Iris pigment epithelial cell (primary cell): ENCODE measurements at places on chromosomes 5 and 9.
A peak's percentile ranks its signal among the peaks of the same experiment; 100 is the strongest.

- DNase-seq: no peak
Observed at GRCh38 chr5:61186634-61187033, 24.4 kb upstream of the SMIM15 start.

DNA sequence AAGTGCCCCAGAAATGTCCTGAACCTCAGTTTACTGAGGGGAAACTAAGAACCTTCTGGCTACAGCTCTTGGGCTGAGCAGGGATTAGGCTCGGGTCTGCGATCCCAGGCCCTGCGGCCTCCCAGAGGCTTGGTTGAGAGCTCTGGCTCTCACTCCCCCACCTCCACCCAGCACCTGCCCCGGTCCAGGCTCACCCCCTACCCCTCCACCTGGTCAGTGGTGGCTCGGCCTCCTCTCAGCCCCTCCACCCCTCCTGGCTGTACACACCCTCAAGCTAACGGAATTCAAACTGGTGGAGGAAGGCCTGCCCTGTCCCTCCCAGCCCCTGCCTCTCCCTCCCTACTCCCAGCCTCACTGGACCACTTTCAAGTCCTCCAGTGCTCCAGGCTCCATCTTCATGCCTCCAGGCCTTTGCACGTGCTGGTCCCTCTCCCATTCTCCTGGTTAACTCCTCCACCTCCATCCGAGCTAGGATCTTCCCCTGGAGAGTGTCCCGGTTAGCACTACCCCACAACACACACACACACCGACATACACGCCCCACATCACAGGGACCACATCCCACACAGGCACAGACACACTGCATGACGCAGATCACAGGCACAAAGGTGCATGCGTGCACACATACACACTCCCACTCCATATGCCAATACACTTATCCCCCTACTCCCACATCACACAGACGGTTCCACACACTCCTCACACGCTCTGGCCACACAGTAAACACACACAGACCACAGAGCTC is 130.9 kb downstream of the C9orf50 start:
- no peak for DNase-seq

DNA sequence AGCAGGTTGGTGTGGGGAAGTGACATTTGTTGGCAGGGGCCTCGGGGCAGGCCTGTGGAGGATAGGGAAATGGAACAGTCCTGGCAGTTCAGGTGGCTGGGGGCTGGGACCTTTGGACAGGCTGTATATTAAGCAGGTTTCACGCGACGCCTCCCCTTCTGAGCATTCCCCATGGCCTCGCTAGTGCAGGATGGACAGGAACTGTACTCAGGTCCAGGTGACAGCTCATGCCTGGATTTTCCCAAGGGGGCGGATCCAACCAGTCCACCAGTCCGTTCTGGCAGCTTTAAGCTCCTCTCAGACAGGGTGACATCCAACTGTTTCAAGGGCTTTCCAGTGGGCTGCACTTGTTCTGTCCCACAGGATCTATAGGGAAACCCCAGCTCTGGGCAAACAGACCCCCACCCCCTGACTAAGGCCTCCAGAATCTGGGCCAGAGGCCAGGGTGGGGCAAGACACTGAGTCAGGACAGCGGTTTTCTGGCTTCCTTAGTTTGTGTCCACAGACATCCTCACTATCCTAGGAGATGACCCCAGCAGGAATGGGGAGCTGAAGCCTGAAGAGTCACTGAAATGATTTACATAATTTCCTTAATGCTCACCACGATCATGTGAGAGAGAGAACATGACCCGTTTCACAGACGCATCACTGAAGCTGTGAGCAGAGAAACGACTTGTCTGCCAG is 20.9 kb downstream of the CSF2 start:
- peak; percentile 95 for DNase-seq

GRCh38 chr5:32522429-32523143 is 62.8 kb upstream of the SUB1 start:
- peak; percentile 92 for DNase-seq

GRCh38 chr5:89280103-89281037 is 397.4 kb upstream of the MEF2C start:
- DNase-seq: no peak

DNA sequence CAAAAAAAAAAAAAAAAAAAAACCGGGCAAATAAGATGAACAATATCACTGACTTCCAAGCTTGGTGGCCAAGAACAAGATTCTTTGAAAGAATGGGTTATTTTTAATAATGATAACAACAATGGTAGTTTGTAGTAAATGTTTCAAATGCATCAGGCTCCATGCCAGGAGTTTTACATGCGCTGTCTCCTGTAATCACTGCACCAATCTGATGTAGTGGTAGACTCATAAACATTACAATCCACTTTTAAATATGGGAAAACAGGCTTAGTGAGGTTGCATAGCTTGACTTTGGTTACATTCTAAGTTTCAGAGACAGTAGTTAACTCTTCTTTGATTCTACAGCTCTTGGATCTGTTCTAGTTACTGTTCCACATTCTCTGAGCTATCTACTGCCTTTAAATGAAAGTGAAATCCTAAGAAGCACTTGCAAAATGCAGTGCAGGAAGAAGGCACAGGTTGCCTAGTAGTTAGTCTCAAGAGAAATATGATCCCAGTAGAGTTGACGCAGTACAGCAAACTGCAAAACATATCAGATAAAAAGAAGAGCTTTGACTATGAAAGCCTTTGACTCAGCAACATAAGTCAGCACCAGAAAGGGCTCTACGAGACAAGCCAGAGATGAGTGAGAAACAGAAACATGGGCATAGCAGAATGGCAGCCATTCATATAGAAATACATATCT is 62.1 kb downstream of the PDE4D start:
- peak; percentile 94 for DNase-seq

GRCh38 chr5:73652391-73652790 is 26.4 kb downstream of the ARHGEF28 start:
- DNase-seq: no peak

- peak; percentile 97 for DNase-seq
Observed at GRCh38 chr5:93503598-93504067, 77.4 kb downstream of the NR2F1-AS1 start.

GRCh38 chr5:20088361-20088760 is 100.4 kb upstream of the CDH18 start:
- no peak for DNase-seq

DNA sequence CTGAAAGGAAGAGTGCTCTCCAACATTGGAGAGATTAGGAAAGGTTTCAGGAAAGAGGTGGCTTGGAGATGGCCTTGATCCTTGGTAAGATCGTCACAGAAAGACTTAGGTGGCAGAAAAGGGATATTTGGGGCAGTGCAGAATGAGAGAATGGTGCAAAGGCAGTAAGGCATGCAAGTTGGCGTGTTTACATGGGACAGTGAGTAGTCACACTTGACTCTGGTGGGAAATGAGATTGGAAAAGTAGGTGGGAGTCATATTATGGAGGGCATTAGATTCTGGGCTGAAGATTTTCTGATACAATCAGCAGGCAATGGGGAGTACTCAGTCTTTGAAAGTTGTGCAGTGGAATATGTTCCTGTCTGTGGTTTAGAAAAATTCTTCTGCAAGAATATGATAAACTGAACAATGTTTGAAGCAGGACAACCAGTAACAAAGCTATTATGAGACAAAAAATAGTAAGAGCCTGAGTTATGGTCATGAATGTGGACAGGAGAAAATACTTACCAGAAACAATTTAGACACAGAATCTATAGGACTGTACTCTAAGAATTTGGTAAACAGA is 76.2 kb upstream of the ANKRD55 start:
- DNase-seq: peak; percentile 40

GRCh38 chr5:1010181-1010510 is 1.5 kb downstream of the NKD2 start:
- no peak for DNase-seq

DNA sequence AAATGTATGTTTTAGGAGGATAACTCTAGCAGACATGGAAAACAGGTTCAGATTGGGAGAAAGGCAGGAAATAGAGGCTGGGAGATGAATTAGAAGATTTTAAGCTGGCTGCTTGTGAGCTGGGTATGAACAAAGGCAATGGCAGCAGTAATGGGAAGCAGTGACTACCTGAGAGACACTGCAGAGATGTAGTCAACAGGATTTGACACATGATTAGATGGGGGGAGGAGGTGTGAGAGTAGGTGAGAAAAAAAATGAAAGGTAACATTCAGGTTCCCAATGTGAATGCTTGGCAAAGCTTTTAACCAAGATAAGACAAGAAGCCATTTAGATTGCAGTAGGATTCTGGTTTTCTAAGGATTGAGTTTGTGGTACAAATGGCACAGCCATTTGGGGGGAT is 22.8 kb upstream of the IFNE start:
- no peak for DNase-seq

DNA sequence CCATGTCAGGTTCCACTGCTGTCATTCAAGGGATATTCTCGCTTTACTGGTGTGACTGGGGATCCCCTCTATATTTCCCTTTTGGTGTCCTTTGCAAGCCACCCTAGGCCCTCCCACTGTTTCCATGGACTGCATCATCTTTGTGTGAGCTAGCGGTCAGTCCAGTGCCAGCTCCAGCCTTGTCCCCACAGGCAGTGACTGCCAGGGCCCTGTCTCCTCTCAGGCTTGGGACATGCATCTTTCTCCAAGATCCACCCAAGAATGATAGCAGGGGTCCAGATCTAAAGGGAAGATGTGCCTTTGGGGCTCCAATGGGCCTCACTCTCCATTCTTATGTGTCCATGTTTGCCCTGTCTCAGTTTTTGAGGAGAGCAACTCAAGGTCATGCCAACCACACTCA is 37.8 kb upstream of the NXNL2 start:
- DNase-seq: no peak

DNA sequence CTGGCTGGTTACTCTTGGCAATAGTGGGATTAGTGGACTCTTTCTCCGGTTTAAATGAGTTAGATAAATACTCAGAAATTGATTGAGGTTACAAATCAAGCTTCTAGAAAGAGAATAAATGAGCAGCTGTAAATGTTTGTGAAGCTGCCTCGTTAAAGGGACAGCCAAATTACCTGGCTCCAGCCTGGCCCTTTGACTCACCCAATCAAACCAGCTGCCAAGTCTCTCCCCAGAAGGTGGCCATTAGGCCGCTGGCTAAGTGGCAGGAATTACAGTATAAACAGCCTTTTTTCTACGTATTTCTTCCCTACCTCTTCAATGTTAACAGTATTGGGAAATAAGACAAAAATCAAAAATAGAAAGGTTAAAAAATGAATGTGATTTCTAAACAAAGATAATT is 46.0 kb upstream of the SRFBP1 start:
- DNase-seq: no peak

DNA sequence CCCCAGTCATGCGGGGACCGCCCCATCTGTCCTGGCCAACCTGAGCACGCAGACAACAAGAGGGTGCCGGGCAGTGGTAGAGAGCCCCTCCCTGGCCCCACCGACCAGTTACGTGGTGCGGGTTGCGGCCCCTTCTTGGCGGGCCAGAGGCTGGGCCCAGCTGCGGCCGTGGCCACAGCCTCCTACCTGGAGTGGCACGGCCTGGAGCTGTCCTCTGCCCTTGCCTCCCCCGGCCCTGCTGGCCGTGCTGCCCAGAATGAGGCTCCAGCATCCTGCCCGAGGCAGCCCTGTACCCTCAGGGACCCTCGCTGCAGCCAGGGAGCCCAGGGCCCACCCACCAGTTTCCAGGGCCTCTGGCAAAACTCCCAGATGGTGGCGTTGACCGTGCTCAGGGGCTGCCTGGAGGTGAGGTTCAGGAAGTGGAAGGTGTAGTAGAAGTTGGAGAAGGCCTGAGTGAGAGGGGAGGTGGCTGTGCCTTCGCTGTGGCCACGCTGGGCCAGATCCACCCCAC is 5.7 kb downstream of the ENTPD8 start:
- no peak for DNase-seq

GRCh38 chr9:96217294-96217707 is 84.7 kb downstream of the HSD17B3 start:
- DNase-seq: no peak

- DNase-seq: peak; percentile 69
Observed at GRCh38 chr9:122954253-122954691, 13.5 kb downstream of the RABGAP1 start.

DNA sequence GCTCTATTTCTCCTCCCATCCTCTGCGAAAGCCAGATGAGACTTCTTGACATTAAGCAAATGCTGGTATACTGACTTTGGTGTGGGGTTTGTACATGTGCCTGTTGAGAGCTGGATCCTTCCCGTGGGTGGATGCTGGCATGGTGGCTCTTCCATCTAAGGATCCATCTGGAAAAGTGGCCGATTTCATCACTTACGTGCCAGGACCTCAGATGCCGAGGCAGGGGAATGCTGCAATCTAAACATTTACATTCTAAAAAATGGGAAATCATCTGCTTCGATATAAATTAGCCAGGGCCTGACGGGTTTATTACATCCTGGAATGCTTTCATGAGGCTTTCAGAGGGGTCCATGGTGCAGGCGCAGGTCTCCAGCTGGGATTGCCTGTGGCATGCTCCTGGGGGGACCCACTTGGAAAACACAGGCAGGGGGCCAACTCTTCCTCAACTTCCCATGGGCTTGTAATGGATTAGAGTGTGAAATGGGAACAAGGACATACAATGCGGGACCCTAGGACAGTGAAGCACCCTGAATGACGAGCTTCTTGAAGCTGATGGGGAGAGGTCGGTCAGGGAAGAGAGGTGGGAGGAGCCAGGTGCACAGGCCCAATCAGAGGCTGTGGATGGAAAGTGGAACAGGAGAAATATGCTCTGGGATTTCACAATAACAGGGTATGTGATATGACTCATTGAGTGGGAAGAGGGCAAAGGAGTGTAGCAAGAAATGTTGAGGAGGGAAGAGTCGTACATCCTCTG is 105.5 kb upstream of the PITX1 start:
- peak; percentile 94 for DNase-seq

- DNase-seq: no peak
Observed at GRCh38 chr9:114583371-114584155, 4.0 kb upstream of the ATP6V1G1 start.
